ENCODE measurements at places on chromosomes 12 and 14.

DNA sequence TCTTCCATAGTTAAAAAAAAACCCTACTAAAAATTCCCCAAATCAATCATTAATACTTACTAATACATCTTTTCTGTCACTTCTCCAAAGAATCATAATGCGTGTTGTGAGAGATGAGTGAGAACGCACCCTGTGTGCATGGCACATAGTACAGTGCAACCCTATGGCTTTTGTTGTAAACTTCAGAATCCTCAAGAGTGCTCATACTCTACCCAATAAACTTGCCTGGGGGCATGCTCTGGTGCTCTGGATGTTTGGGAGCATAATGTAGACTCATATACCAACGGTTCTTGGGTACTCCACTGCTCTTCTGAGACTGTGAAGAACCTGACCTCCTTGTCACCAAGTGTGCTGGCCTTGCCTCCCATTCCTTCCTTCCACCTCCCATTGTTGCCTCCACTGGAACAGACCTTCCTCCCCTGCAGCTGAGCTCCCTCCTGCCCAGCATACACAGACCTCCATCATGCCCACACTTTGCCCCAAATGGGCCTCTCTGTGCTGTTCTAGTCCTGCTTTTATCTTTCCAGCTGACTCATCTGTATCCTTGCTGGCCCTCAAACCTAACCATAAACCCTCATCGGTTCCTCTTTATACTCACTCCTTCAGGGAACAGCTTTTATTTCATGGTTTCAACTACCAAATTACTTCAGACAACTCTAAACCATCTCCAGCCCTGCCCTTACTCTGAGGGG is 8.9 kb downstream of the DCP1B start:
- no peak for DNase-seq

- no peak for DNase-seq
Observed at GRCh38 chr14:64706119-64706592, 1.9 kb downstream of the PLEKHG3 start.

DNA sequence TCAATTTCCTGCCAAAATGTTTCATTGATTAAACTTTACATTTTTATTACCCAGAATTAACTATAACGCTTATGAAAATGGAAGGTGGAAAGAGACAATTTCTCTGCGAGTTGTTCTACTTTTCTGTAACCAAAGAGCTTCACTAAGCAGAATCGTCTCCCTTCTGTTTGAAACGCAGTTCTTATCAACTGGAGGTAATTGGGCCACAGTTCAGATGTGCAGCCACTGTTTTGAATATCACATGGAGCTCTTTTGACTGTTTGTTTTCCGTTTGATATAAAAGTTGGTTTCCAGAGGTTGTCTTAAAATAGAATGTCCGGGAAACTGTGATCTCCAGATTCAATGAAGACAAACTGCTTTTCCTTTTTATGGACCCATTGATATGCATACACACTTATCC is 183.3 kb upstream of the SEL1L start:
- no peak for DNase-seq

GRCh38 chr14:91252871-91253794 is 8.6 kb upstream of the GPR68 start:
- no peak for DNase-seq

DNA sequence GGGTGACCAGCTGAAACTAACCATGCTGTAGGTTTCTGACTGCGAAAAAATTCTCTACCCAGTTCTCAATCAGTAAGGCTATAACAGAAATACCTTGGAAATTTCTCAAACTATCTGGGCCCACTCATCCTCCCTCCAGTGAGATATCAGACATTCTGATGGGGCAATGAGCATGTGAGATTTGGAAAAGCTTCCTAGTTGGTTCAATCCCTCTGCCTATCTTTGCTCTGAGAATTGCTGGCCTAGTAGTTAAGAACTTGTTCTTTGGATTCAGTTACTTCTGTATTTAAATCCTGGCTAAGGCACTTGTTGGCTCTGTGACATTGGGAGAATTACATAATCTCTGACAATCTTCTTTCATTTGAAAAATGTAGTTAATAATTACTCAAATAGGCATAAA is 119.4 kb downstream of the SLC15A5 start:
- DNase-seq: no peak

Data from stimulated activated CD4-positive, alpha-beta T cell treated with anti-CD3 and anti-CD28 coated beads, Interleukin-1b, Interleukin-23, amount 100 ng/mL, for 1 hour (primary cell).